Activated CD4-positive, CD25-positive, alpha-beta regulatory T cell treated with anti-CD3 and anti-CD28 coated beads, Interleukin-2, amount 50 U/mL, for 24 hours (primary cell): ENCODE measurements at places on chromosomes 5 and 9.

DNA sequence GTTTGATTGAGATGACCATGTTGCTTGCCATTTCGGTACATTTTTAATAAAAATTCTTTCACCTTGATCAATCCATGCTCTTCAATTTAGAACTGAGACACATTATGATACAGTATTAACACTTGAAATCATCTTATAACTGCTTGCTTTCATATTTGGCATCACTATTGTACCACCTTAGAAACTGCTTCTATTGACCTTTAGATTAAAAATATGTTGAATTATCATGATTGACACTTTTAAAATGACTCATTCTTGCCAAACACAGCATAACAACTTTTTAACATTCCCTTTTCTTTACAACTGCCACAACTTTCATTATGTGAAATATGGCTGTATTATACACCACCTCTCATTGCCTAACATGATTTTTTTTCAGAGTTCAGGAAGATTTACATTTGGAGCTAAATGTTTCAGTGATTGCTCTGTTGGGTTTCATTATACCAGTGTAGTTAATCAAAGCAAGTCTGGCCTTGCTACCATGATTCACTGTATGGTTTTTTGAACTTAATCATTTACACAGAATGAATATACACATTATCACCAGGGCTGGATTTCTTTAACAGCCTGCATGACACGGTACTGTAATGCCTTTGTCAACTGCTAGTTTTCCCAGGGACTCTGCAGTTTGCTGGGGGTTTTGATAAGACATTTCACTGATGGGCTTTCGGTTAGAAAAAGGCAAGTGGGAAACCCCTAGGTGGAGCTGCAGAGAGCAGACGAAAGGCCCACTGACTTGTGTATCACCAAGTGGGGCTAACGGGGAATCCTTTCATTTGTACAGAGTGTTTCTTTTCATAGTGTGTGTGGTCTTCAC is 93.6 kb upstream of the TLE4 start:
- ATAC-seq, result peak; percentile 70

GRCh38 chr5:173679909-173680630 is 63.6 kb upstream of the BOD1 start:
- ATAC-seq, result no peak

DNA sequence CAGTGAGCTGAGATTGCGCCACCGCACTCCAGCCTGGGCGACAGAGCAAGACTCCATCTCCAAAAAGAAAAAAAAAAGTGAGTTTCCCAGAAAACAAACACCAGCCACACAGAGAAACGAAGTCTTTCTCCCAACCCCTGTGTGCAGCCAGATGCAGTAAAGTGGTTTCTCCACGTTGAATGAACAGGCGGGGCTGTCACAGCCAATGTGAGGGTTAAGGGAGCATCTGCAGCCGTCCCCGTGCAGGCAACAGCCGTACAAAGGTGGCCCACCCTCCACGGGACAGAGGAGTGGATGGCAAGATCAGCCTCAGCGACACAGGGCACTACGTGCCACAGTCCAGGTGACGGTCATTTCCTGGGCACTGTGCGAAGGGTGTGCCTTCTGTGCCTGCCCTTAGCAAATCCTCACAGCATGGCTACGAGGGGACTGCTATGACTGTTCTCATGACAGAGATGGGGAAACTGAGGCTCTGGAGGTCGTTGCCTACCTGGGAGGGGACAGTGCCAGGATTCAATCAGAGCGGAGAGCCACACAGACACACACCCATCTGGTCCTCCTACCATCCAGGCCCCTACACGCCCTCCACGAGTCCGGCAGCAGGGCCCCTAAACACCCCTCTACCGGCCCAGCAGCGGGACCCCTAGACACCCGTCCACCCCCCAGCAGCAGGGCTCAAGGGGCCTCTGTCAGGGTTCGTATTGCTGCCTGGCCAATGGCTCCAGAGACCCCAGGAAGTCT is 2.3 kb downstream of the VAV2 start:
- ATAC-seq, result no peak

DNA sequence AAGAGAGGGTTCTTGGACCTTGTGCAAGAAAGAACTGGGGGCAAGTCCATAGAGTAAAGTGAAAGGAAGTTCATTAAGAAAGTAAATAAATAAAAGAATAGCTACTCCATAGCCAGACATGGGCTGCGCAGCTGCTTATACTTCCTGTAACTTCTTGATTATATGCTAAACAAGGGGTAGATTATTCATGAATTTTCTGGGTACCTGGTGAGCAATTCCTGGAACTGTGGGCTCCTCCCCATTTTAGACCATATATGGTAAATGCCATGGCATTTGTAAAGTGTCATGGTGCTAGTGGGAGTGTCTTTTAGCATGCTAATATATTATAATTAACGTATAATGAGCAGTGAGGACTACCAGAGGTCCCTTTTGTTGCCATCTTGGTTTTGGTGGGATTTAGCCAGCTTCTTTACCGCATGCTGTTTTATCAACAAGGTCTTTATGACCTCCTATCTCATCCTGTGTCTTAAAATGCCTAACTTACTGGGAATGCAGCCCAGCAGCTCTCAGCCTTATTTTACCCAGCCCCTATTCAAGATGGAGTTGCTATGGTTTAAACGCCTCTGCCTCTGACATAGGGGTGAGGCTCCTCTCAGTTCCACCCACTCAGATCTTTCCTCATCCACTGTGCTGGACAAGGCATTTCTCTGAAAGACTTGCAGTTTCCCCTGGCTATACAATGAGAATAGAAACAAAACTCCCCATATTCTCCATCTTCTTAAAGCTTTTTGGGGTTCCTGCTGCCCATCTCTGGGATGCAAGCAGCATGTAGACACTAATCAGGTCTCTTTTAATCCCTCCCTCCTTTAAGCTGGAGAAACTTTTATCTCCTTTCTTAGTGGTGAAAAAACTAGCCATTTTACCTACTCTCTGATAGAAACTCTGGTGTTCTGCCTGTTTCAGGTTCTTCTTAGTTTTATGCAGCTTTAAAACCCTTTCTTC is 91.2 kb downstream of the ARRDC3 start:
- ATAC-seq, result peak; percentile 25

- no peak for ATAC-seq
These were observed 224.4 kb downstream of the NXNL2 start for GRCh38 chr9:88759364-88759763.

DNA sequence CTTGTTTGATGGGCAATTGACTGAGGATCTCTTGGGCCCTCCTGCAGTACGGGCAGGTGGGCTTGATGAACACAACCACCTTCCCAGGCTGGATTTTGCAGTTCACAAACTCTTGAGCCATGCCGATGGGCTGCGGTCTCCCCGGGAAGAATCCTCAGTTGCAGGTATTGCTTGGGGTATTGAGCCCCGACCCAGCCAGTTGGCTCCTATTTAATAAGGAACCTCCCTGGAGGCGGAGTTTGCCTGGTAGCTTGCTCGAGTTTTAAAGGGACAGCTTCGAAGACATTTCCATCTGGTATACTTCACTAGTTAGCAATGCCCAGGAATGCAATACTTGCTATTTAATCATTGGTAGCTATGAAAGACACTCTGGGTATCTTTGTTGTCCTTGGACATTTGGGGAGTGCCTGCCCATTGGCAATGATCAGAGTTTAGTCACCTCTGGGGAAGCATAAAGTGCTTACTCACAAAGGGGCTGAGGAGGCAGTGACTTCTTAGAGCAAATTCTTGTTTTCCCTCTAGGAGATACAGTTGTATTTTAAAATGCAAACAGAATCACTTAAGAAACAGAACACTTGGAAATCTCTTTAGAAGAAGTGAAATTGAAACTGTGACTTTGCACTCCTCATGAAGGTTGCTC is at the start of gene GLRX:
GLRX (minus strand) TSS at position 185 of the 640 bp plus-strand sequence; CDS start at position 121, 64 bp downstream.
- peak; percentile 29 for ATAC-seq

DNA sequence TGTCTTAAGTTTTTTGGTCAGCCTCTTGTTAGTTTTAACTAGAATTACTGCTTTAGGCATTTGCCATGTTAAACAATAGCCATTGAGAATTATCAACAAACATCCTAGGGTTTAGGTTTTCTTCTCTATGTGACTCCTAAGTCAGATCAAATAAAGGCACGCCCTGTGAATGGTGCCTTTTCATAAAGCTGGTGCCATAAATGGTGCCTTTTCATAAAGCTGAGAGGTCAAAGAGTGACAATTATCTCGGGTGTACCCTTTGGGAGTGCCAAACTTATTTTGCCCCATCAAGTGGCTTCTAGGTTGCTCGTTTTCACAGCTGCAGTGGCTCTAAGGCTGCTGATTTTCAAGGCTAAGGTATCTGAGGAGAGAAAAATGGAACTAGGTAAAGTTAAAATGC is 391.6 kb downstream of the DMRTA1 start:
- no peak for ATAC-seq

DNA sequence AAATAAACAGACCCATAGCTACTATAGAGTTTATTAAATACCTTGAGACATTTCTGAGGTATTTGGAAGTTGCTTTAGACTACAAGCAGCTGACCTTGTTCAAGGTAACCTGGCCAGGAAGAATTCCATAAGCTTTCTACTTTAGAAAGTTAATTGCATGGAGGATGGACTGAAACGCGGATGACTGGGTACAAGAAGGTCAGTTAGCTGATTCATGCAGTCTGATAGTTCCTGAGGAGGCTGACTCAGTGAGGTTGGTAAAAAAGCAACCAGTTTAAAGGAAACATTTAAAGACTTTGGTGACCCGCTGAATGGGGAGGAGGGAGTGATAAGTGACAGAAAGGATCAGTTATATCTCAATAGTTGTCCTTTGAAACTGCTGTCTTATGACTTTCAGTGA is 670.1 kb upstream of the CDH9 start:
- ATAC-seq, result no peak

DNA sequence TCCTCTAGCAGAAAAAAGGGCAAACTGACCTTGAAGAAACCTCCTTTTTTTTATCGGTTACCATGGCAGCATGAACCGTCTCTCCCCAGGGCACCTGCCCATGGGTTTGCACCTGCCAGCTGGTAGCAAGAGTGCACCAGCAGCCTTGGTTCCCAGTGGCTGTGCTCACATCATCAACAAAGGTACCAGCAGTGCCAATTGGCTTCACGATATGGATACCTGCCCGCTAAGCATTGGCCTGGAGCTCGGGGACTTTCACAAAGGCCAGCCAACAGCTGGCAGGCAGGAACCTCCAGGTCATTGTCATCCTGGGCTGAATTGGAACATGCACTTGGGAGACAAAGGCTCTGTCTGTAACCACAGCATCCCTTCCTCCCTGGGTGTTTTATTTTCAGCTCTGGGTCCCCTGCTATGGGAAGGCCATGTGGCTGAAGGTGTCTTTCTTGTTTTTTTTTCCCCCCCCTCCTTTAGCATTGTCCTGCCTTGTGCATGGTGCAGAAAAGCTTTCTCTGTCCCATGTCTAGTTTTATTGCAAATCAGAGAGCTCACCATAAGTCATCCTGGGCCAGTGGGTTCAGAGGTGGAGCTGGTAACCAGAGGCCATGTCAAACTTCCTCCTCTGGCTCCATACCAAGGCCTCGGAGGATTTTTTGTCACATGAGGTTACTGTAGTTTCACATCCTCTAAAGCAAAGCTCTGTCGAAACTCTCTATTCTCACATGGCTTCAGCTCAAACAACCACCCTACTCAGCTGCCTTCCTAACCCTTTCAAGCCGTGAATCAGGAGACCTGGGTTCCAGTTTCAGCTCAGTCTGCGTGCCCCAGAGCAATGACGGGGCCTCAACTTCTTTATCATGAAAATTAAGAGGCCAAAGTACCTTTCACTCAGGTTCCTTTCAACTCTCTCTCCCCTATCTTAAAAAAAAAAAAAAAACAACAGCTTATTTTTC is 145.5 kb upstream of the MAP3K1 start:
- peak; percentile 93 for ATAC-seq

GRCh38 chr9:16262477-16263261 is 607.8 kb downstream of the BNC2 start:
- ATAC-seq, result no peak

GRCh38 chr5:61268871-61269270 is 63.2 kb upstream of the ZSWIM6 start:
- no peak for ATAC-seq

DNA sequence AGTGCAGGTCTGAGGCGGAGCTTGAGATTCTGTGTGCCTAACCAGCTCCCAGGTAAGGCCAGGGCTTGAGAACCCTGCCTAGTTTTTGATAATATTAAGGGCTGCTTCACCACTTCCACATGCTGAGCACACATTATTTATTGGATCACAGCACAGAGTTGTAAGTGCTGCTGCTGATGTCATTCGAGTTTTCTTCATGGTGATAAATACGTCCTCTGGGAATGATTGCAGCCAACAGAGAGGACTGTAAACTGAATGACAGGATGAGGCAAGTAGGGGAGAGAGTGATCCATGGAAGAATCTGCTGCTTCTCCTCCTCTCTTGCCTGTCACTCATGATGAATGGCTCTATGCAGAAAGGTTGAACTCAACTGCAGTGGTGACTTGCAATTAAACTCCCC is 77.9 kb upstream of the VPS13A start:
- ATAC-seq, result no peak

DNA sequence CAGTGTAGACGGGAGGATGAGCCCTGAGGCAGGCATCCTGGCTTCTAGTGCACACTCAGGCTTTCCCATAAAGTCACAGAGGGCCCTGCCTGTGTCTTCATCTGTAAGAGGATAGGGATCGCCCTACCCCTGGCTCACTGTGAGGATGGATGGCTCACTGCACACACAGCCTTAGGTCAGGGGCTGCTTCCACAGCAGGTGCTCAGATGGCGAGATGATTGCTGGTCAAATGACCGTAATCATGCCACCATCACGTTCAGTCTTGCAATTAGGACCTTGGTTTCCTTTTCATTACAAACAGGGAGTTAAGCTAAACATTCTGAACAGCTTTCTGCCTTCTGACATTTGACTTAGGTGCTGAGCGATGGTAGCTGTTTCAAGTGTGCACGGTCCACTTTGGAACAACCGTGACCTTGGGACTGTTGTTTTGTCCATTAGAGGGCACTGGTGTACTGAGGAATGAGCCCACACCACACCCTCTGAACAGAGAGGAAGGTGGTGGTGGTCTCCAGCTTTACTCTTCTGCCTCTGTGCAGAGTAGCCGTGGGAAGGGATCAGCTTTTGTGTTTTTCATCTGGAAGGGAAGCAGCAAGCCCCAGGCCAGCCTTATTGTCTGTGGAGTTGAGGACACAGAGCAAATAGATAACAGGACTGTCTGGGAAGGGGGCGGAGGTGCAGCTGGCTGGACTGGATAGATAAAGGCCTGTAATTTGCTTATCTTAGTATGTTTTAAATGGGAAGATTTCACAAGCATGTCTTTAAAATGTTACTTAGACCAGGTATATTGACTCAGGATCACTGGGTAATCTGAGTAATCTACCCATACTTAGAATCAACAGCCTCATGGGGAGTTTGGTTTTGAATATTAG is 183.1 kb downstream of the TRIO start:
- ATAC-seq, result no peak
